A375 (cell line): ENCODE measurements at places on chromosomes 11 and 22. TPM values are rescaled to one million over a fixed set of nuclear protein-coding genes. Genes with fewer than 3 reads are reported as not detected.

CYB5R2 gene
- 16.1 and 23.3 TPM in 2 replicates for total RNA-seq

USP47 gene
- total RNA-seq = 30.9 and 31.9 TPM in 2 replicates

CDHR5 gene
- not detected in 2 replicates for total RNA-seq

SPTBN2 gene
- 96.9 and 143 TPM in 2 replicates for total RNA-seq

NLRP14 gene
- 0.19 TPM in 1 of 2 replicates, not detected in the other for total RNA-seq

CRY2 gene
- total RNA-seq = 9.3 and 11.6 TPM in 2 replicates

OR10A6 gene
- not detected in 2 replicates for total RNA-seq

PRG2 gene
- total RNA-seq = 0.58 and 0.64 TPM in 2 replicates

POLDIP3 gene
- total RNA-seq = 38.8 and 40.1 TPM in 2 replicates

ACRV1 gene
- total RNA-seq = 0.16 TPM in 1 of 2 replicates, not detected in the other

ARHGEF17 gene
- total RNA-seq = 3.3 and 7.0 TPM in 2 replicates

MFRP gene
- not detected in 2 replicates for total RNA-seq

MS4A6E gene
- total RNA-seq = not detected in 2 replicates

OR8D4 gene
- not detected in 2 replicates for total RNA-seq

C22orf31 gene
- total RNA-seq = not detected in 2 replicates
